ENCODE measurements at places on chromosomes 12 and 14. TPM values are rescaled to one million over a fixed set of nuclear protein-coding genes. Genes with fewer than 3 reads are reported as not detected.

DNA sequence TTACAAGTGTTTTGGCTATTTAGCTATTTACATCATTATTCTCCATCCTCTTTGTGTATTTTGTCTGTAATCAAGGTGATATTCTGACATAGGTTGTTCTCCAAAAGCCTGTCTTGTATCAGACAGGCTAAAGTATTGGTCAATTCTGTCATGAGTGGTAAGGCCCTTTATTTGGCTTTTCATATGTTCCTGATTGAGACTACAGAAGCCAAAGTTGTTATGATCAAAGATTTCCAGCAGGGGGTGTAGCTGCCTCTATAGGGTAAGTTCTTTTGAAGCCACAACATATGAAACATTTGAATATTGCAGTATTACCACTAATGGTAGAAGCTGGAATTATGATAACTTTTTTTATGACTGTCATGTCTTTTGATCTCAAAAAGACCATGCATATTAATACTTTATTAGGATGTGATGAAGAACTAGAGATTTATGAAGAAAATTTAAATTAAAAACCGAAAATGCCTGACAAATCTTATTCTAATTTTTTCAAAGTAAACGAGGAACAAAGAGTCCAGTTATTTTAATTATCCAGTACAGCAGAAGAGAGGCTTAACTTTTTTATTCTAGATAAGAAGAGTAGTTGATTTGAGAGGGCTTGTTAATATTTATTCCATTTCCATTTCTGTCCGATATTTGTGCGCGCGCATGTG lies 3.4 kb upstream of the ARHGAP5 start:
- DNase-seq: no peak

GRCh38 chr12:100651108-100651507 lies 77.6 kb downstream of the GAS2L3 start:
- DNase-seq: no peak

DNA sequence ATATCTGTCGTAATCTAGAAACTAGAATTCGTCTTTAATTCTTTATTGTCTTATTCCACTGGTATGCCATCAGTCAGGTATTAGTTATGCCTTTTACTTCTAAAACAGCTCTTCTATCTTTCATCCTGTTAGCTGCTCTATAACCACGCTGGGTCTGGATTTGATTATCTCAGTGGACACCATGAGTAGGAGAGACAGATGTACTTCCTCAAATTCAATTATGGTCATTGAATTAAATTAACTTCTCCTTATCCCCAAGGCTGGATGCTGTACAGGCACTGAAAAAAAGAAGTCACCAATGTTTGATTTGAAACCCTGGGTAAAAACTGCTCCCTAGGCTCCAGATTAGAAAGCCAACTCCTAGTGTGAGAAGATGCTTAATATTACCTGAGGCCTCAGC lies 107.3 kb downstream of the PIK3C2G start:
- no peak for DNase-seq

- DNase-seq: peak; percentile 34
Measured at GRCh38 chr14:102212356-102212755, 72.7 kb downstream of the WDR20 start.

DNA sequence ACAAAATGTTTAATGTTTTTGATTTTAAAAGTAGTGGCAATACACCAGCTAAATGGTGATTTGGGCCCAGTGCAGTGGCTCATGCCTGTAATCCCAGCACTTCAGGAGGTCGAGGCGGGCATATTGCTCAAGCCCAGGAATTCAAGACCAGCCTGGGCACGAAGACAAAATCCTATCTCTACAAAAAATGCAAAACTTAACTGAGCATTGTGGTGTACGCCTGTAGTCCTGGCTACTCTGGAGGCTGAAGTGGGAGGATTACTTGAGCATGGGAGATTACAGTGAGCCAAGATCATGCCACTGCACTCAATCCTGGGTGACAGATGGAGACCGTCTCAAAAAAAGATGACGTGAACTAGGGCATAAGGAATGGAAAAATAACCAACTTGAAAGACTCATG lies 4.7 kb downstream of the RPL36AL start:
- no peak for DNase-seq

DNA sequence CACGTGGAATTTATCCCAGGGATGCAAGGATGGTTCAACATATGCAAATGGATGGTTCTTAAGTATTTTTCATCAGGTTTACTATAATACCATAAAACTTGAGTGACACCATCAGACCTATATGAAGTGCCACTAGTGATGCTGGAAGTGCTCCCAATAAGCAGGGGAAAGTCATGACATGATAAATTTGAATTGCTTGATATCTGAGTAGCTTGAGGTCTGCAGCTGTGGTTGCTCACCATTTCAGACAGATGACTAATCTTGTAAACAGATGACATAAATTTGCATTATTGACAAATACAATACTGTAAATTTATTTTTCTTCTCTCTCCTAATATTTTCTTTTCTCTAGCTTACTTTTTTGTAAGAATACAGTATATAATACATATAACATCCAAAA lies 13.7 kb upstream of the PRPF39 start:
- DNase-seq: no peak

DNA sequence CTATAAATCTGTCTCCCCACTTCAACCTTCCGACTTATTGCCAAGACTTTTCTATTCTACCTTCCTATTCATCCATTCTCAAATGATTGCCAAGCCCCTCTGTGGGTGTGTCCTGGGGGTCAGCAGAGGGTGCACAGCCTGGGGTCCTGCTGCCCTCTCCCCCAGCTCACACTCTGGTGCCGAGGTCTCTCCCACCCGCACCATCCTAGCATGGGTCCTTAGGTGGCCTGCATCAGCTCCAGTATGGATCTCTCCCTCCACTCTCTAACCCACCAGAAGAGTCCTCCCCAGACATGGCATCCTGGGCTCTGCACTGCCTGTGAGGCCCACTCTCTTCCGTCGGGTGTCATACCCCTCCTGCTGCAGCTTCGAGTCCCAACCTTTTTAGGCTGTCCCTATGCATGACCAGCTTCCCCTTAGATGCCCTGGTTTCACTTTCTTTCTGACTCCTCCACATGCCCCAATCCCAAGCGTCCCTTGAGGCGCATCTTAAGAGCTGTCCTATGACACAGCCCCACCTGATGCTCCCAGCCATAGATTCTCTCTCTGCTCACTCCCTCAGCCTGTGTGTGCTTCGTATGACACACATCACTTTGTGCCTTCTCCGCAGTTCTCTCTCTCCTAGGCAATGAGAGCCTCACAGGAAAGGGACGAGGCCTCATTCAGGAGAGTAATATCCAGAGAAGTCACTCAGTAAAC lies 43.9 kb downstream of the GIT2 start:
- no peak for DNase-seq

- no peak for DNase-seq
Measured at GRCh38 chr12:107655281-107656065, 30.1 kb upstream of the PWP1 start.

DNA sequence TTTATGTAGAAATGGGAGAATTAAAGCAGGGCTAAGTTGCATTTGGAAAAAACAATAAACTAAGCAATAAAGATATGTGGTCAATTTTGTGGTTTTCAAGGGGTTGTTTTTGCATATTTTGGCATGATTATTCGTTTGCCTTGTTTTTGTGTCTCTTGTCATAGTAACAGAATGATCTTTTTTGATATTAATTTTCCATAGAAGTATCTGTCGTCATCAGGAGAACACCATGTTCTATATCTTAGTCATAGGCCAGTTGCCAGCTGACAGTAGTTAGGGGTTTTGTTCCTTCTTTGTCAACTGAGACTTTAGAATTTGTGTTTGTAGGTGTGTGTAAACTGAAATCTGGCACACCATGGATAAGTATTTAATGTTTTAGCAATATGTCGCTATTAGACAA lies 1354.8 kb downstream of the LRFN5 start:
- DNase-seq: no peak

GRCh38 chr14:89720741-89721729 lies 233.5 kb downstream of the EFCAB11 start:
- DNase-seq: peak; percentile 67

CCDC63 gene
- total RNA-seq: not detected

SELPLG gene
- total RNA-seq: 31.9 TPM

SAMD4A gene
- total RNA-seq: 39.1 TPM

Measured in upper lobe of right lung (tissue), 1 donor.